NCI-H1436 treated with DMSO at 0.1 percent for 48 hours (cell line): ENCODE measurements at places on chromosomes 4 and X.

GRCh38 chr4:4388311-4388790 lies 1.4 kb downstream of the NSG1 start:
- DNase-seq, result no peak

- no peak for DNase-seq
These were observed 78.3 kb upstream of the C1QTNF7 start for GRCh38 chr4:15349531-15349935.

DNA sequence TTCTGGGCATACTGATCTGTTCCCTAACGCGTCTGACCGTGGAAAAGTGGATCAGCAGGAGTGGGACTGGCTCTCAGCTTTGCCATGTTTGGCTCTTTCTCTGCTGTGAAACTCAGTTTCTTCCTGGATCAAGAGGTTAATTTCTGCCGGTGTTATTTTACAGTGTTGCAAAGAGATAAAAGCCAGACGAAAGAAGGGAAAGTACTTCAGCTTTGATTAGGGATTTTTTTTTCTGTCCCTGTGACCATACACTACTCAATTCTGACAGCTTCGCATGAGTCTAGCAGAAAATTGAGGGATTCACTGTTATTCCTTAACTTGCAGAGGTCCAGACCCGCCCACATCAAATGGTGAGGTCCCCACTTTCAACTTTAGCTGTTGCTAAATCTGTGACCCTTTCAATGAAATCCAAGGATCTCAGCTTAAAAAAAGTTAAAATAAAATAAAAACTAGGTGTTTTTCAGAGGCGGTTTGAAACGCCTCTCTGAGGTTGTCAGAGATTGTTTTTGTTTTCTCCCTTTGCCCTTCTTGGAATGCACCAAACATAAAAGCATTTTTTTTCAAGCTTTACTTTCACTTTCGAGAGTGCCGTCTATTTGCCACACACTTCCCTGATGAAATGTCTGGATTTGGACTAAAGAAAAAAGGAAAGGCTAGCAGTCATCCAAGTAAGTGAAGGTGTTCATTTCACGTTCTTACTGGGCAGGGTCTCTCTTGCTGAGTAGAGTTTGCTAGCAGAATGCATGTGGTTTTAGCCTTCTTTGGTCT lies at the start of gene TLR3:
TSS of gene TLR3 (plus strand) at position 576 of the 768 bp plus-strand sequence. CDS start 7,464 bp downstream, outside the sequence.
- no peak for DNase-seq

DNA sequence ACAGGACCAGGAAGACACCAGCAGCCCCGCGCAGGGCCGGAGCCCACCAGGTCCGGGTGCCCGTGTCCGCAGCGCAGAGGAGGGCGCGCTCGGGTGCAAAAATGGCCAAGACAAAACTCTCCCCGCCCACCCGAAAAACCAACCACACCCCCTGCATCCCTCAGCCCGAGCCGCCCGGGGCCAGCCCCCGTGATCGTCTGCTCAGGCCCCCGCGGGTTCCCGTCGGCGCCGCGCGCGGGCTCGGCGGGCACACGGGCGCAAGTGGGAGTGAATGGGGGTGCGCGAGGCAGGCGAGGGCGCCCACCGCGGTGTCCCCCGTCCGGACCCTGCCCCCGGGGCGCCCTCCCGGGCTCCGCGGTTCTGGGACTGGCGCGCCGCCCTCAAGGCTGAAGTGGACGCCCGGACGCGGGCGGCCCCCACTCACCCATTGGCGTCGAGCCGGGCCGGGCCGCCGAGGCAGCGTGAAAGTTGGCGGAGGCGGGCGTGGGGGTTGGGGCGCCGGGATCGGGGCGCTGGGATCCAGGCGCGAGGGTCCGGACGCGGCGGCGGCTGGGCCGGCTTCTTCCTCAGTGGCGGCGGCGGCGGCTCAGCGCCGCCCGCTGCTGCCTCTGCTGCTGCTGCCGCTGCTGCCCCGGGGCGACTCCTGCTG lies 393 bp downstream of the SH3KBP1 start:
- DNase-seq, result no peak

- DNase-seq, result no peak
These were observed 13.4 kb downstream of the UFSP2 start for GRCh38 chr4:185412412-185412811.

DNA sequence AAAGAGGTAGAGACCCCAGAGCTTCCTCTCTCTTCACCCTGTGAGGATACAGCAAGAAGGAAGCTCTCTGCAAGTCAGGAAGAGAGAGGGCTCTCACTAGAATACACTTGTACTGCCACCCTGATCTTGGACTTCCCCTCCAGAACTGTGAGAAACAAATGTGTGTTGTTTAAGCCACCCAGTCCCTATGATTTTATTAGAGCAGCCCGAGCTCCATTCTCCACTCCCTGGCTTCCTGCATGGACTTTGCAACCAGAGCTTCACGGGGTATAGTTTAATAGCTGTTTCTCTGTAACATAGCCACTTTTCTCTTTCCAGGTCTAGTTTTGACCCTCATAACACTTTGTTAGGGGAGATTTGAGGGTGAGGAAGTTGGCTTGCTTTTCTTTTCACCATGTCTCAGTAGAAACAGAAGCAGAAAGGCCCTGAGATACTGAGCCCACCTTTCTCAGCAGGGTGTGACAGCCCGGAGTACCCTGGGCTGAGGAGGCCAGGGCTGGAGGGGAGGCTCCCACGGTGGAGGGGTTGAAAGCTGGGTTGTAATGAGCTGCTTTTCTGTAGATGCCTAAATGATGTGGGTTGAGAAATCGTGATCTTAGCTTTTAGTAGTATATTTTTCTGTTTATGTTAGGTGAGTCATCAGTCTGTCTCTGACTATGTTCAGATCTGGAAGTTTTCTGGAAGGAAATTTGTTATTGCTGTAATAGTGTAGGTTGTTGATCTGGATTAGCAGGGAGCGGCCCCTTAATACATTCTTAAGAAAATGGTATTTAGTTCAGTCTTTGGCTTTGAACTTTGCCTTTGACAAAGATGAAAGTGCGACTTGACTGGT lies 118.6 kb downstream of the PTTG2 start:
- no peak for DNase-seq

GRCh38 chr4:142077048-142077447 lies 440.7 kb downstream of the IL15 start:
- no peak for DNase-seq

GRCh38 chrX:151870602-151871001 lies 42.1 kb upstream of the MAGEA4 start:
- no peak for DNase-seq

- DNase-seq, result no peak
These were observed 42.0 kb upstream of the BMPR1B start for GRCh38 chr4:94715726-94716125.

DNA sequence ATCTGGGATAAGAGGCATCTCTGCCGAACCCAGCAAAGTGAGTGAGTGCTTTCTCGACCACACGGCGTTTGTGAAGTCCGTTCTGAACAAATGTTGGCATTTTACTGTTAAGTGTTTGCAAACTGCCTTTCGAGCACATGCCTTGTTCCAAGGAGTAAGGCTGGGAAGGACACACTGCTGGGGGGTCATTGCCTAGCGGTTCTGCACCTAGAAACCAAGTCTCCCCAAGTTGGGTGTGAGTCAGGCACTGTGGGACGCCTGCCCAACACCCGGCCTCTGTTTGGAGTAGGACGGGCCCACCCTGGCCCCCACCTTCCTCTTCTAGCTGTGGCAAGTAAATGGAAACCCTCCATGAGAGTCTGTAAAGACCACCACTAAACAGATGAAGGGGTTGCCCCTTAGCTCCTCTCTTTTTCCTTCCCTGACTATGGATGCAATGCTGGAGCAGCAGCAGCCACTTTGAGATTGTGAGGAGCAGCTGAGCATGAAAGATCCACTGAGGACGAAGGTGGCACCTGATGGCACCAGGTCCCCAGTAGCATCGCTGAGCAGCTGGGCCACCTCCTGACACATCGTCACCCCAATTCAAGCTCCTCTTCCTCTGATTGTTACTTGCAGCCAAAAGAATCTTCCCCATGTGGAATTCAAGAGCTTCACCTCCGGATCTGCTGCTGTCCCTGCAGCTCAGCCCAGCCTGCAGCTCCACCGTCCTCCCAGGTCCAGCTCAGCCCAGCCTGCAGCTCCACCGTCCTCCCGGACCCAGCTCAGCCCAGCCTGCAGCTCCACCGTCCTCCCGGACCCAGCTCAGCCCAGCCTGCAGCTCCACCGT lies 6.3 kb downstream of the CPLX1 start:
- no peak for DNase-seq

DNA sequence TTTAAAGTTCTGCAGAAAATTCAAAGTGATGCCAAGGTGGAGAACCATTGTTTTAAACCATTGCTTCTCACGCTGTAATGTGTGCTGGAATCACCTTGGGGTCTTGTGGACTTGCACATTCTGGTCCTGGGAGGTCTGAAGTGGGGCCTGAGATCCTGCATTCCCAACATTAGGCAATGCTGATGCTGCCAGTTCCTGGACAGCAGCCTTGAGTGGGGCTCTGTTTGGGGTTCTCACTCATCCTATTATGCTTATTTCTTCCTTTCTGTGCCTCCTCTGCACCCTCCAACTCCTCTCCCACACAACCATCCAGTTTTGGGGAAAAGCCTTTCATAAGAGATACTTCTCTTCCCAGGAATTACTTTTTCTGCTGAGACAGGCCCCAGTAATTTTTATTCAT lies 44.2 kb upstream of the RASSF6 start:
- DNase-seq, result no peak

DNA sequence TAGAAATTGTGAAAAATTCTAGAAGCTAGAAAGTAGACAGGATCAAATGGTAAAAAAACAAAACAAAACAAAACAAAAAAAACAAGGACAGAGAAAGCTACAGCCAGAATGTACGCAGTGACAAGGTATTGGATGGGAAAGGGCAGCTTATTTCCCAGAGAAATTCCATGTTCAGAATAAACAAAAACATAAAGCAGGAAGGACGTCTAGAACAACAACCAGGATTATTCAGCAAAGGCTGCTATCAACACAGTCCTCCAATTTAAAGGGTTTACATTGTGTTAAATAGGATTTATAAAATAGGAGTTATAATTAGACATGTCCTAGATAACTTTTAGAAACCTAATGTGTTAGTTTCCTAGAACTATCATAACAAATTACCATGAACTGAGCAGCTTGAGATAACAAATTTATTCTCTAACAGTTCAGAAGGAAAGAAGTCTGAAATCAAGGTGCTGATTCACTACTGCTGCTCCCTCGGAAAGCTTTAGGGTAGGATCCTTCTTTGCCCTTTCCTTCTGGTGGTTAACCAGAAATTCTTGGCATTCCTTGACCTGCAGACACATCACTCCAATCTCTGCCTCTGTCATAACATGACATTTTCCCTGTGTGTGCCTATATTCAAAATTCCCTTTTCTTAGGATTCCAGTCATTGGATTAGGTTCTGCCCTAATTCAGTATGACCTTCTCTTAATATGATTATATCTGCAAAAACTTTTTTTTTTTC lies 175.6 kb downstream of the SNCA start:
- DNase-seq, result no peak

DNA sequence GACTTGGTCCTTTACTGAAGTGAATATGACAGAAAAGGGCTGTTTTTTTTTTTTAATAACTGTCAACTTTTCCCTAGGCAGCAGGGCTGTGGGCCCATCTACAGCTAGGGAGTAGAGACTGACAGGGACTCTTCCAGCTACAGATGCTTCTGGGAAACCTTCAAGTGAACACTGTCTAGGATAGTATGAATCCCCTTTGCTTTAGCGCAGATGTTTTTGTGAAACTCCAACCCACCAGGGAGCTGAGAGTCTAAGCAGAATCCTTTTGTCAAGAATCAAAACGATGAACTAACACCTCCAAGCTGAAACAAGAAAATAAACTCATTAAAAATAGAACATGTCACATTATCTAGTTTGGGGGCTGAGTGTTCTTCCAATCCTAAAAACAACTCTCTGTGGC lies 219.7 kb upstream of the FGF13 start:
- no peak for DNase-seq

DNA sequence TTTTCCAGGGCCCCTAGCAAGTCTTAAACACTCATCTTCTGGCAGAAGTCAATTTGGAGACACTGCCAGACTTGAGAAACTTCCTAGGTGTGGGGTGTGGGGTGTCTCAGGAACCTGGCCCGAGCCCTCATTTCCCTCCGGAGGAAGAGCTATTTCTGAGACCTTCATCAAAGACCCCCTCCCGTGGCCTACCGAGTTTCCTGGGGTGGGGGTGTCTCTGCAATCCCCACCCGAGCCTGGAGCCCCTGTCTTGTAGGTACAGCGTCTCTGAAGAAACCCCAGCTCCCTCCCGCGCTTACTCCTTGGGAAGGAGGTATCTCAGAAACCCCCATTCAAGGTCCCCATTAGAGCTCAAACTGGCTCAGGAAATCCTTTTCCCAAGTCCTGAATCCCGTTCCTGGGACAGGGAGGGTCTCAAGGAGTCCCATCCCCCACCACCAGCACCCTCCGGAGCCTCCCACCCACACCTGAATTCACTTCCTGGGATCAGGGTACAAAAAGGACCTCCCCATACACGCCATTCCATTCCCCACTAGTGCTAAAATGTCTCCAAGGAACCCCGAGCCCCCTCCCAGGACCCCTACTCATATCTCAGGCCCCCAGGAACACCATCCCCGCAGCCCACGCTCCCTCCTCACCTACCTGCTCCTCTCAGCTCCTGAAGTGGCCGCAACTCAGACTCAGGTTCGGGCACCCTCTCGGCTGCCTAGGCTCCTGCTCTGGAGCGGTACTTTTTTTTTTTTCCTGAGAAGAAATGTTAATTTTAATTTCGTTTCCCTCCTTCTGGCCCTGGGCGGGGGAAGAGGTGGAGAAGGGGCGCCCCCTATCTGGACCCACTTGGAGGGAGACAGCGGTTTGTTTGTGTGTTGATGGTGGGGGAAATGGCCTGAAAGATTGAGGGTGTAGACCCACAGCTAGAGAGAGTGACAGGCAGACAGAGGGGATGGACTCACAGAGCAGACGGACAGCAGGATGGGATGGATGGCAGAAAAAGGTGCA lies 1.1 kb downstream of the SLC38A5 start:
- DNase-seq, result no peak

DNA sequence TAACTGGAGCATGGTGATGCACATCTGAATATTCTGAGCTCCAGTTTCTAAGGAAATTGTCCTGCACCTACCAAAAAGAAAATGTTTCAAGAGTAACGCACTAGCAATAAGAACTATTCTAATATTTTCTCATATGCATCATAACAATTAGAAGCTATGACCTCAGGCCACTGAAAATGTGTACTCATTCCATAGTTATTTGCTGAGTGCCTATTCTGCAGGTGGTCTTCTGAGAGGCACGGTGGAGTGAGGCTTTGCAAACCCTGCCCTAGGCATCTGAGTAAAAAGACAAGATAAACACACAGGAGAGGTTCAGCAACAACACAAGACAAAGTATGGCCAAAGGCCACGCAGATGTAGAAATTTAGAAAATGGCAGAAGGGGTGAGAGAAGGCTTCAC lies 23.7 kb downstream of the SLC10A6 start:
- DNase-seq, result no peak

GRCh38 chrX:11929476-11929875 lies 171.4 kb downstream of the MSL3 start:
- no peak for DNase-seq

DNA sequence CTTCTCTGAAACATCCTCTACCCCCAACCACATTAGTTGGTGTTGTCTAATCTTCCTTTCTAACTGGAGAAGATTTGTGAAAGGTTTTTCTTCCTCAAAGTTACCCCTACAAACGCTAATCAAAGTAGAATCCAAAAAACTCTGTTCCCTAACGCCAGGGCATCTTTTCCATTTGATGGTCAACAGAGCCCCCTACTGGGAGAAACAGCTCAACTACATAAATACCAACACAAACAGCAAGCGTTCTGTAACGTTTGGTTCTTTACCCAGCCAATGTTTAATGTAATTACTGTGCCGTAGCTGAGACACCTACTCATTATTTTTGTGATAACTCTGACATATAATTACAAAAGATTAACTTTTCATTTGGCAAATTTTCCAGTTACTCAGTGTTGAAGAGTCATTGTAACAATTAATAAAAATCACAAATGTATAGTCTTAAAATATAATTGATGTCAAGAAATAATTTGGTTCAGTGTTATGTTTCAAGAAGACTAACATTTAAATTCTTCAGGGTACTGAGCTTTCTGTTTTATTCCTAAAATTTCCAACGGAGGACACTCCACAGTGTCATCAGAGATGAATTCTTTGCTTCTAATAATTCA lies 94.9 kb upstream of the TBC1D9 start:
- DNase-seq, result no peak
